ENCODE measurements at places on chromosomes 5 and 9. TPM values are rescaled to one million over a fixed set of nuclear protein-coding genes. Genes with fewer than 3 reads are reported as not detected.
A peak's percentile ranks its signal among the peaks of the same experiment; 100 is the strongest.

Gene DDX4
- total RNA-seq: not detected

DNA sequence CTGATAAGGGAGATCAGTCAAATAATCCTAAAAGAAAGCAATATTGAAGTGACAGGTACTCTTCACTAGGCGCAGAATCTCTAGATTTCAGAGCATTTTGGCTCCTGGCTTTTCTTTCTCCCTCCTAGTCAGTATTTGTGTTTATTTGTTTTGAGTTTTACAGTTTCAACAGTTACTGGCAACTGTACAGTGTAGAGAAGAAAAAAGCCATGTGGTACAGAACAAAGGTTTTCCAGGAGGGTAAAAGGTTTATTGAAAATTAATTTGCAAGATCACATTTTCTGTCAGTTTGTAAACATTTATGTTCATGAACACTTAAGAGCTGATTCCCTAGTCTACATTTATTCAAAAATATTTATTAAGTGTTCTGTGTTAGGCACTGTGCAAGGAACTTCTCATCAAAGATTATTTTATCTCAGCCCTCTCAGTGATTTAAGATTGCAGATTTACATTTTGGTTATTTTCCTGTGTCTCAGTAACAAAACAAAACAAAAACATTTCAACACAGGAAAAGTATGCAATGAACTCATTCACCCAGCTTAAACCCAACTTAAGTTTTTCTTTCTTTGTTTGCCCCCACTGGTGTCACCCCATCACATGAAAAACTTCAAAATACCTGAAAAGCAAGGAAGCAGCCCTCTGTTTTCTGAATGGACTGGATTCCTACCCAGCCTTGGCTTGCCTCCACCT, 12.9 kb downstream of the MINAR2 start:
- DNase-seq: no peak

- DNase-seq: no peak
Measured at GRCh38 chr9:109371374-109371773, 50.5 kb upstream of the EPB41L4B start.

DNA sequence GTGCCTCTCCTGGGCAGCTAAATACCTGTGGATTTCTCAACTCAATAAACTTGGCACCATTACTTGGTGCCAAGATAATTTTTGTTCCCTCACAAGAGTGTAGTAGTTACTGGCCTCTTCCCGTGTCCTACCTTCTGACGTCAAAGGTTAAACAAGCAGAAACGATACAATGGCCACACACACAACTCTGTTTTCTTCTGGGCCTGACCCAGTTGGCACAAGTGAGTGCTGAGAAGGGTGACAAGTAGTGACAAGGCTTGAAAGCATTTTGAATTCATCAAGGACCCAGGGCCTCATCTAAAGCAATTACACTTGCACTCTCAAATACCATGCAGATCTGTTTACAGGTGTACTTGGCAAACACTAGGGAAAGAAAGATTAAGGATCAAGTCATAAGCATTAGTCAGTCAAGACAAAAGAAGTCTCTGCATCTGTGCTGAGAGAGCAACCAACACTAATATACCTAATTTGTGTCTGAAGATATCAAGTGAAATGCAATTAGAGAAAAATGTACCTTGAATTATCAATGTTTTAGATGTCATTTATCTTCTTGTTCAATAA, 30.8 kb downstream of the RASEF start:
- DNase-seq: no peak

Gene TRIM36
- 18.9 TPM for total RNA-seq

Gene FGD3
- 0.10 TPM for total RNA-seq

Gene RNF208
- total RNA-seq: 0.17 TPM

Gene ANKRD20A1
- not detected for total RNA-seq

GRCh38 chr5:17216176-17216973, 1.1 kb upstream of the BASP1 start:
- peak; percentile 74 for DNase-seq

DNA sequence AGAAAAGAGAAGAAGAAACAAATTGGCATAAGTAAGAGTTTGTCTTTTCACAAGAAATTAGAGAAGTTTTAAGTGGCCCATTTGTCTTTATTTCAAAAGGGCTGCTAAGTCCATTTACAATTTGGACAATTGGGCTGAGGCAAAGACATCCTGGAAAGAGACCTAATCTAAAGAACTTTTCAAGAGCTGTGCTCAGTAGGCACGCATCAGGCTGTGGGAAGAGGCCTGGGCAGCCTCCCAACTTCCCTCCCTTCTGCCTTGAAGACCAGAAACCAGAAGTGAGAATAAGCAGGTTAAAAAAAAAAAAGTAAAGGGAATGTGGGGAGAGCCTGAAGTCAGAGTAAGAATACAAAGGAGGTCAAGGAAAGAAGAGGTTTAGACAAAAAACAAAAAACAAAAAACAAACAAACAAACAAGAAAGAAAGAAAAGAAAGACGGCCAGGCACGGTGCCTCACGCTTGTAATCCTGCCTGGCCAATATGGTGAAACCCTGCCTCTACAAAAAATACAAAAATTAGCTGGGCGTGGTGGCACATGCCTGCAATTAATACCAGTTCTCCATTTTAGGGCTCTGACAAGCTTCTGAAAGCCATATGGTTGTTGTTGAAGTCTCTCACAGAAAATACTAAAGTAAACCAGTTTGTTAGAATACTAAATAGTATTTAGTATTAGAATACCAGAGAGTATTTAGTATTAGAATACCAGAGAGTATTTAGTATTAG, 48.0 kb upstream of the CEP78 start:
- DNase-seq: no peak

DNA sequence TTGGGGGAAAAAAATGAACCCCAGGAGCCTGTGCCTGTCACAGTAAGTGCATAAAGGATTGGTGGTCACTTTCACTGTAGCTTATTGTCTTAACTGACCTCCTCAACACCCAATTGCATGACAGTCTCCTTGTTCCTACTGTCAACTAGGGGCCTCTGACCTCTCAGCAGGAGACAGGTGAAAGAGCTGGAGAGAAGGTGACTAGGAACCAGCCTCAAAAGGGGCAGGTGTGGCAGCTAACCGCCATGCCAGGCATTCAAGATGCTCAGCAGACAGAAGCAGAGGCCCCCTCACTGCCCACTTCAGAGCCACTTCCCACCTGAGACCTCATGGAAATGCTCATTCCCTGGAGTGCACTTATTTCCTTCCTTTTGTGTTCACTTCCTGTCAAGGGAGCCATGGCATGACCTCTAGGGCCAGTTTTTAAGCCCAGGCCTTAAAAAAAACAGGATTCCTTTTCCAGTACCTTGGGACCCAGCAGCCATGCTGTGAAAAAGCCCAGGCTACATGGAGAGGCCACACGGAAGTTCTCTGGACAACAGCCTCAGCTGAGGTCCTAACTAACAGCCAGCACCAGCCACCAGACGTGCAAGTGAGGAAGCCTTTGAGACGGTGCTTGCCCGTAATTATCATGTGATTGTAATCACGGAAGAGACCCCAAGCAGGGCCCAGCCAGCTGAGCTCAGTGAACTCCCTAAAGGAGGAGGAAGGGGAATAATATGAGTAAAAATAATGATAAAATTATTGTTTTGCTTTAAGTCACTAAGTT, 74.9 kb downstream of the NSUN2 start:
- no peak for DNase-seq

DNA sequence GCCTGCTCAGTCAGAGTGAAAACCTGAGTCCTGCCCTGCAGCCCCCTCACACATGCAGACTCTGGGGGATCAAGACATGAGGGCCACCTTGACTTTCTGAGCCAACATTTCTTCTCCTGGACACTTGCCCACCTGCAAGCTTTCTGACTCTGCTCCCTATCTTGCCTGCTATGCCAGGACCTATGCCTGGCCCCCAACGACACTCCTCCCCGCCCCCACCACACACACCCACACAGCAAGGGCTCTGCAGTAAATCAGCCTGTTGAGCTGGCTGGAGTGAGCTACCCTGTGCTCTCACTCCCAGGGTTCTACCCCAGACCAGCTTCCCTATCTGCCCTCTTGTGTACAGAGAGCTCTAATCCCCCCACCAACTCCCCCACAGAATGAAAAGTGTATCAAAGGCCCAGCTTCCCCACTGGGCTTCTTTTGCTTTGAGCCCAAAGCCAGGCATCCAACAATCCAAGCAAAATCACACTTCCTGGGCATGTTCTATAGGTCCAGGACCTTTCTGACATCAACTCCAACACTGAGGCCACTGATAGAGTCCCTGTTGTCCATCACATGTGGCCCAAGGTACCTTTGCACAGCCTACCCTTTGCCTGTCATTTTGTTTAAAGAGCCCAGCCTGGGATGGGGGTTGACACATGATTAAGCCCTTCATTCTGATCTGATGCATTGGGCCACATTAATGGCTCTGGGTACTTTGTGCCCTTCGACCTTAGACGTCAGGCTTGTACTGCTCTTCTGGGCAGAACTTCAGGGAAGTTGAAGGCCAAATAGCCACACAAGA, 7.2 kb downstream of the PDLIM4 start:
- DNase-seq: no peak

GRCh38 chr5:103612545-103612944, 50.0 kb upstream of the NUDT12 start:
- no peak for DNase-seq

GRCh38 chr9:79220251-79220650, 351.5 kb upstream of the TLE4 start:
- no peak for DNase-seq

DNA sequence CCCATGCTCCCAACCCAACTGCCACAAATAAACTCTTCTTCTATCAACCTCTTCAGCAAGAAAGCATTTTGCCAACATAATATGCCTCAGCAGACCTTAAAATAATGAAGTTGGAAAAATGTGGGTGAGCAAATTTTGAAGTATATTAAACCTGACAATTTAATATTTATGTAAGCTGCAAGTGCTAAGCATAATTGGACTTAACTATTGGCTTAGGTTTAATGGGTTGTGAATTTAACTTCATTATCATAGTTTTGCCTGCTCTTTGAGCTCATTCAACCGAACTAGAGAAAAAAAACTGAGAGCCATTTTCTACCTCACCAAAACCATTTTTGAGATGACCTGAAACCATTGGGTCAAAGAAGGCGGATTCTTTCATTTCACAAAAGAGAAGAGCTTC, 805.5 kb upstream of the DMAC1 start:
- DNase-seq: no peak

DNA sequence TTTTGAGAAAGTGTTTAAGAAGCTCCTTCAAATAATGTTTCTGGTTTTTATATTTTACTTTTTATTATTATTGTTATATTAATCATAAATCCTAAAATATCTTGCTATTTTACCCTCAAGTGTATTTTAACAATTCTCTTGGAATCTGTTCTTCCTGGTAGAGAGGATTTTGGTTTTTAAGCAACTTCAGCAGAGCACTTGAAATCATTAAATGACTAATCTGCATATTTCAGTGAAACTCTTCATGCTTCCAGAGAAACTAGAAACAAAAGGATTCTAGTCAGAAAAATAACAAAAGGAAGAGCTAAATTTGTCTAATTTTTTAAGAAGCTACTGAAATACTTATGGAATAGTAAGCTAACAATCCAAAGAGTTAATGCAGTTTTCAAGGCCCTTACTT, 1057.3 kb downstream of the TLE1 start:
- no peak for DNase-seq

DNA sequence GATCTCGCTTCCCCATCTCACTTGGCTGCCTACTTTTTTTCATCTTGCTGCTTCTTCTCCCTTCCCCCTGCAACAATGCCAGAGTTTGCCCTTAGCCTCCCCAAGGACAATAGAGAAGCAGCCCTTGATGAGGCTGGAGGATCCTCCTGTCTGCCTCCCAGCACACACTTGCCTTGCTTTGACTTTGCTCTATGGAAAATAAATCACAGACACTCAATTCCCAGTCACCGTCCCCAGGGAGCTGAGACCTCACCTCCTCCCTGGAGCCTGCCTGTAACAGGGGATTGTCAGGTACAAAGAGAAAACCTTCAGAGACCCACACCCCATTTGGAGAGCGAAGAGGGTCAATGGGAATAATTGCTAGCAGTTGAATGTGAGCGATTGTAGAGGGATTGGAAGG, 242.1 kb upstream of the ZNF462 start:
- DNase-seq: no peak

DNA sequence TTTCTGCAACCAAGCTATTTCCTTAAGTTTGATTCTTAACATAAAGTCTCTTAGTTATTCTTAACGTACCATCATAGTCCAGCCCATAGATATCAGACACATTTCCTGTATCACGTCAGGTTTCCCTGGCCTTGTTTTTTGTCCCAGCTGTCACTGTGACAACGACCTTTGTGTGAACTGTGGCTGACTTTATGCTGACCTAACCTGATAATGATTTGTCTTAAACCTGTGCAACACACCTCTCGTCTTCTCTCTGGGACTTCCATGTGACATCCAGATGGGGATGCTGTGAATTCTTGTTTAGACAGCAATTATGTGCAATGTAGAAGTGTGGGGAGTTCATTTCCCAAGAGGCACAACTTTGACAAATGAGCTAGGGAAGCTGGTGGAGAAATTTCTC, 662.8 kb downstream of the PTPRD start:
- no peak for DNase-seq

Gene CCDC69
- 3.3 TPM for total RNA-seq

Gene CTNND2
- not detected for total RNA-seq

Gene WHRN
- 2.0 TPM for total RNA-seq

GRCh38 chr5:61964201-61964600, 341.8 kb upstream of the KIF2A start:
- peak; percentile 72 for DNase-seq

Gene IFNA13
- total RNA-seq: not detected

Gene ABO
- not detected for total RNA-seq

DNA sequence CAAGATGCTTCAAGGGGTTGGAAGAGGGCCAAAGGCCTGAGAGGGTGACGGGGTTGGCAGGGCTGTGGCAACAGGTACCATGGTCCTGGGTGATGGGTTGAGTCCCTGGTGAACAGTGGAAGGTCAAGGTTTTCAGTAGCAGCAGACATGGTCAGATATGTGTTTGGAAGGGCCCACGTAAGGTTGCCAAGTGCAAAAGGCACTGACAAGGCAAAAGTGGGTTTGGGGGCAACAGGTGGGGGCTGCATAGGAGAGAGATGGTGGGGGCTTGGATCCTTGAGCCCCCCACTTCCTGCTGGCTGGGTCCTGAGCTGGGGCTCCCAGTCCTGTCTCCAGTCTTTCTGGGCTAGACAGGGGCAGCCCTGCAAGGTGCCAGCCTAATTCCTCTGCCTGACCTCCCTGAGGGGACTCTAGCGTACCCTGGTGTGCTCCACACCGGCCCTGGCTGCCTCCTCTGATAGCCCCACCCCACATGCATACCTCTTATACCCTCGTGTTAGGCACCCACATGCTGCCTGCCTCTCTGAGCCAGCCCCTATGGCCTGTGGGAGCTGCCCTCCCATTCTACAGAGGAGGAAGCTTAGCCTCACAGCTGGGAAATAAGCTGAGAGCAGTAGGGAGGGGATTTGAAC, 20.9 kb upstream of the NSD1 start:
- DNase-seq: no peak

DNA sequence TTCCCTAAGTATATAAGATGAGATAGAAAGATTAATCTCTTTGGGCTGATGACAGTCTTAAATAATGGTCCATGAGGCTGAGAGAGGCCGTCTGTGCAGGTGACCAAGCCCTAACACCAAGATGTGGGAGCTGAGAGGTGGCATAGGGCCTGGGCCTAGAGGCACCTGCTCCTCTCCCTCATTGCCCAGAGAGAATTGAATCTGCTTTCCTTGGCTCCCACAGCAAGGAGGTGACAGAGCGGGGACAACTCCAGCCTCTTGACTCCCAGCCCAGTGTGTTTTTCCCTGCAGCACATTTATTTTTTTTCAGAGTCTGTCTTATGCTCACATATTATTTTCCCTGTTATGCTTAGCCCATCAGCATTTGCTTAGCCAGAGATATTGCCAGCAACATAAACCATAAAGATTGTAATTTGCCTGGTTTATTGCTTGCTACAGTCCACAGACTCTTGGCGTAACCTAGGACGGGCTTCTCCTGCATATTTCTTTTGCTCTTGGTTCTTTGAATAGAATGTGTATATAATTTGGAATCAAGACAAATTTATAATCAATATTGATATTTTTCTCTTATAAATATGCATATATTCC, 105.6 kb downstream of the NTRK2 start:
- no peak for DNase-seq

Data from A172 (cell line).